ENCODE measurements at places on chromosomes 3 and 15.

GRCh38 chr3:14143271-14144225 is 18.7 kb downstream of the TMEM43 start:
- no peak for DNase-seq

DNA sequence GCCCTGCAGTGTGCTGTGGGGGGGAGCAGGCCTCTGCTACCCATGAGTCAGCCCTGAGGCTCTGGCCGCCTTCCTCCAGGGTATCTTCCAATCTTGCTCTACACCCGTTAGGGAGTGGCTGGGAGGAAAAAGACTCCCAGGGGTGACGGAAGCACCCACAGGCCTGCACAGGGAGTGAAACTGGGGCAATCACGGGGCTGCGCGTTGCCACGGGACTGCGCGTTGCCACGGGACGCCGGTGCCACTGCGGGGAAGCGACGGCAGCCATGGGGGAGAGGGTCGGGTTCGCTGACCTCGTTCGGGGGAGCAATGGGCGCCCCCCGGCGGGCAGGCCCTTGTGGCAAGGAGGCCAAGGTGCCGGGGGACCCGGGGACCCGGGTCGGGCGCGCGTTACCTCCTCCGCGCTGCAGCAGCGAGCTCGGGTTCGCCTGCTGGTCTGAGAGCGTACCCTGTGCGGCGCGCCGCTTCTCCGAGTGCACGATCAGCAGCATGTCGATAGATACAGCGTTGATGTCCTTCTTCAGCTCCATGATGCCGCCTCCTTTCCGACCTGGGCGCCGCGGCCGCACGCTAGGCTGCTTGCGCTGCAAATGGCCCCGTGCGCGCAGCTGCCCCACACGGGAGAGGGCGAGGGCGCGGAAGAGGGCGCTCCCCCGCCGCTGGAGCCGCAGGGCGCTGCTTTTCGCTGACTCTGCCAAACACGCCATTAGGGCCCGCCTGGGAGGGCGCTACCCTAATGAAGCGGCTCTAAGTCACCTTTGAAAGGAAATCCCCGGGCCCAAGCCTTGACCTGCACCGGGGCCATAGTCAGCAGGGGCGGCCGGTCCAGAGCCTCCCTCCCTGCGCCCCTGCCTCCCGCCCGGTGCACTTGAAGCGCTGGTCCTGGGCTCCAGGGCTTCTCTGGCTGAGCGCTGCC is at the start of gene KY:
TSS of gene KY (minus strand) at position 592 of the 916 bp plus-strand sequence. CDS start at position 530, 62 bp downstream.
- no peak for DNase-seq

DNA sequence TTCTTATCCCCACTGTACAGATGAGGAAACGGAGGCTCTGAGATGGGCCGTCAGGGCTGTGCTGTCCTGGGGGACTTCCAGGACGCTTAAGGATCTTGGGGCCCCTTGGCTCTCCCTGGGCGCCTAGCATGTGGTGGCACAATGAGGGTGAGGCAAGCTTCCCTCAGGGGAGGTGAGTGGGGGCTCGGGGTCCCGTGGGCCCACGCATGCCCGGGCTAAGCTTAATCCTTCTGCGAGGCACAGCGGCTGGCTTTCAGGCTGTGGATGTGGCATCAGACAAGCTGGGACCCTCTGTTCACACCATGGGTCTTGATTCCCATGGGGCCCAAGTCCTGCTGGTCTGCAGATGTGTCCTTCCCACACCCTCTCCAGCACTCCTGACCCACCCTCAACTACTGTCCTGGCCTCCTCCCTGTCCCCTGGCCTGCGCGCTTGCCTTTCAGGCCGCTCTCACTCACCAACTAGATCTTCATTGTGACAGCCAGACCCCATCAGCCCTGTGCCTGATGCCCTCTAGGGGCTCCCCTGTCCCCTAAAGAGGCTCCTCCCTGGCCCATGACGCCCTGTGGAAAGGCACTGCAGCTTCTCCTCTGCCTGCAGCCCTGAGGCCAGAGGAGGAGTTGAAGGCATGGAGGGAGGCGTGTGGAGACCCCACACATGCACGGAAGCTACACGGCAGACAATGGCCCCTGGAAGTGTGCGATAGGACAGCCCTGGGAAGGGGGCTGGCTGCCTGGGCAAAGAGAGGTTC is 11.3 kb downstream of the DUSP7 start:
- no peak for DNase-seq

DNA sequence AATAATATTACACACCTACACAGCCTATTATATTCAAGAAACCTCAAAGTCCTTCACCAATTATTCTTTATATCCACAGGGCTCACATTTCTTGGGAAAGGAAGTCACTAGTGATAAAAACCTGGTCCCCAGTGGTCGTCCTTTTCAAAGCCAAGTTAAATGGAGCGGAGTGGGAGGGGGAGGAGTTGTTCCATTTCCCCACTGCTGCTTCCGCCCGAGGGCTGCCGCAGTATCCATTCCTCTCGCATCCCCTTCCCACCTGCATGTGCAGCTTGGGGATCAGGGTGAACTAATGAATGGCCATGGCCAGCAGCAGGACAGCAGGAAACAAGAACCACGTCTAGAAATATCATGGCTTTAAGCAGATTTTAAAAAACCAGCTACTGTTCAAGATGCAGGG is 76.4 kb upstream of the SEMA6D start:
- no peak for DNase-seq

DNA sequence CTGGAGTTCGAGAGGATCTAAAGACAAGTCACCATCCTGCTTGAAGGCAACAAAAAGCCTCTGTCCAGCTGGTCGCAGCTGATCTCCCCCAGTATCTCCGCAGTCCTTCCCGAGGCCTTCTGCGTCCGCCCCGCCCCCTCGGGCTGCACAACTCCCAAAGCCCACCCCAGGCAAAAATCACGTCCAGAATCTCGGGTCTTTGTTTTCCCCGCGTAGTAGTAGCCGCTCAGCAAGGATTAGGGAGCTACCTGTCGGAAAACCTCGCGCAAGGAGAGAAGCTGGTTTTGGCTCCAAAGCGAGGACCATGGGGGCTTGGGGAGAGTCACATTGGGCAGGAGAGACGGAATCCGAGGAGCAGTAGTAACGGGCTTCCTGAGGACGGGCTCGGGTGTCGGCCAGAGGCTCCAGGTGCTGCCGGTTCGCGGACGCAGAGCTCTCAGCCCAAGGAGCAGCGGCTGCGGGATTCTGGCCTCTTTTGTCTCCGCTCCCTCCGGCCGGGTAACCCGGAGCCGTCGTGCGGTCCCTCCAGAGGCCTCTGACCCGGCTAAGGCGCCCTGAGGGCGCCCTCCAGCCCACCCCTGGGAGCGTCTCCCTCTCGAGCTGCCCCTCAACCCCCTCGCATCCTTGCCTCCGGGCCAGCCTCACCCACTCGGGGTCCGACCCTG is 401 bp downstream of the ZSCAN29 start:
- peak; percentile 32 for DNase-seq

DNA sequence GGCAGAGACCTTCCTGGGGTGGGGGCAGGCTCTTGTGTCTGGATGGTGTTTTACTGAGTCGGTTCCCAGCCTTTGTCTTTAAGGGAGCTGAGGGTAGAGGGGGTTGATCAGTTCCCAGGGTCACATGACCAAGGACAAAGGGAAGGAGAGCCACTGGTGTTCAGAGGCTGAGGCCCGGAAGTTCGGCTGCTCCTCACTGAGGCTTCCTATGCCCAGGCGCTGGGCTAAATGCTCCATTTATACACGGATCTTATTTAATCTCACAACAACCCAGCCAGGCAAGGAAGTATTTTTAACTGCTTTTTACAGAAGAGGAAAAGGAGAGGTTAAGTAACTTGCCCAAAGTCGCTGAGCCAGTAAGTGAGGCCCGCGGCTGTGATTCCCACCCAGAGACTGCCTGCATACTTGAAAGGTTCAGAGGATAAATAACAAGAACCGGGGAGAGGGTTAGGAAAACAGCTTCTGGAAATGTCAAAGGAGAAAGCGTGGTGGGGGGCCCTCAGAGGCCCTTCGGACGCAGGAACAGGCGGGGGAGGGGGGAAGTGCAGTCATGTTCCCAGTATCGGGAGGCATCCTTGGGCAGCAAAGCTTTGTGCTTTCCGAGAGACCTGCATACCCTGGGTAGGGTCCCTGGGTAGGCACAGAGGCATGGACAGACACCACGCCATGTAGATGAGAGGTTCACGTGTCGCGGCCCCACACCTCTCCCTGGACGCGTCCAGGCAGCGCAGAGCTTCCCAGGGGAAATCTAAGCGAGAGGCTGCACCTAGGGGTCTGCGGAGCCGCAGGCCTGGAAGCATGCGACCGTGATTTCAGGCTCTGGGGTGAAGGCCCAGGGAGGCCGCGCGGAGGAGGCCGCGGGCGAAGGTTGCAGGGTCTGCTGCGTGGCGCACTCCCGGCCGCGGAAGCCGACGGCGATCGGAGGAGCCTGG is 21.3 kb downstream of the EPHB3 start:
- DNase-seq = no peak

DNA sequence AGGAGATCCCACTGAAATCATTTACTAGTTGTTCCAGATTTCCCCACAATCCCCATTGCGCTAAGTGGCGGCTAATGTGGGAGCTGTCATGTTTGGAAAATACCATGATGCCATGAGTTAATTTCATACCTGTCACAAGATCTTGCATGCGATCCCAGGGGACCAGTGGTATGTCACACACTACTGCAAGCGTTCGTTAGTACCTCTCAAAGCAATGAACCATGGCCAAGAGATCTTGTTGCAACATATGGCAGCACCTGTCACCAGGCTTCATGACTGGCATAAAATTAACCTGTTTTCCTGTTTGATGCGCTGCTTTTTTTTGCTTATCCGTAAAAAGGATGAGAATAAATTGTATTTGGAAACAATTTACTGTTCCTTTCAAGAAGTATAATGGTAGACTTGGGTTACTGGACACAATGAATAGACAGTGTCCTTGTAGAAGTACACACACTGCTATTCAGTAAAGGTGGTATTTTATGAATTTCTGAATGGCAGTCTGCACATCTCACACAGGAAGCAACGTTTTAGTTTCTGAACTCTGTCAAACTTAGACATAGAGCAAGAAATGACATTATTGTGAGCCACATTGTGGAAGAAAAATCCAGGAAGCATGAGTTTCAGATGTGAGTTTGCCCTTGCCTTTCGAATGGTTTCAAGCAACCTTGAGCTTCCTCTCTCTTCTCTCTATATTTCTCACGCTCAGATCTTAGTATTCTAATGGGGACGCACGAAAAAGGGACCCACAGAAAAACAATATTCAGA is 81.9 kb downstream of the CHL1 start:
- DNase-seq = no peak

- no peak for DNase-seq
These were observed 36.7 kb upstream of the SECISBP2L start for GRCh38 chr15:49082960-49083359.

DNA sequence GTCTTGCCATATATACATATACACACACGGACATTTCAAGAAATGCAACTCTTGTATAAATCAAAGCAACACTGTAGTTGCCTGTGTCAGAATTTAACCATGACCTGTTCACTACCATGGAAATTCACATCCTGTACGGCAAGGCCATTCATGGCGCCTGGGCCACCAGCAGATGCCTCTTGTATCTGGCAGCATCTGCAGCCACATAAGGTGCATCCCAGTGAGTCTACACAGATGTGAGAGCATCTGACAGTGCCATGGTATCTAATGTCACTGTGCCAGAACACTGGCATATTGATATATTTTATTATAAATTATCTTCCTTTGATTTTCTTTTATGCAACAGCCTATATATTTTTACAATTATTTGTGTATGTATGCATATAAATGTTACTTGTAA is 25.1 kb downstream of the PDZRN3 start:
- no peak for DNase-seq

- no peak for DNase-seq
These were observed 378.9 kb downstream of the GAP43 start for GRCh38 chr3:116002235-116002634.

GRCh38 chr3:173676094-173676493 is 278.6 kb downstream of the NLGN1 start:
- DNase-seq = no peak

GRCh38 chr15:89654847-89655805 is at the start of gene KIF7:
TSS of gene KIF7 (minus strand) at chr15:89655467. CDS start at chr15:89652930, 2,537 bp downstream.
- peak; percentile 92 for DNase-seq

- DNase-seq = no peak
These were observed 152.5 kb downstream of the MEX3B start for GRCh38 chr15:81893182-81893835.

- no peak for DNase-seq
These were observed 98.2 kb downstream of the CNTN6 start for GRCh38 chr3:1191026-1191425.

DNA sequence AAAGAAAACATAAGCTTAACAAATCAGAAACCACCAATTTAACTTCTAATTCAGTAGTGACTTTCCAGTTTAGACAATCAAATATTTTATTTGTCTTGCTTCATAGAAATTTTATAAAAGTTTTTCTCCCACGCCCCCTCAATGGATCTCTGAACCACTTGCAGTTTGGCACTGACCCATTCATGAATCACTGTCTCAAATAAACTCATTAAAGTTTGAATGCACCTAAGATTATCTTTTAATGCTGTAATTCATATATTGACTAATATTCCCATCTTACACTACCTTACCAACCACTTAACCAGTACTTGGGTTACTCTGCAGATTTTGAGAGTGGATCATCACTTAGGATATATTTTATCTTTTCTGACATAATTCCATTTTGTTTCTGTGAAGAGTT is 880.2 kb downstream of the OTOL1 start:
- no peak for DNase-seq

All from HuH-7.5 (cell line).